Smooth muscle cell of trachea (primary cell): ENCODE measurements at places on chromosomes 3 and 15. TPM values are rescaled to one million over a fixed set of nuclear protein-coding genes. Genes with fewer than 3 reads are reported as not detected.

The PEX11A gene
- 11.3 and 11.4 TPM in 2 replicates for total RNA-seq

The CYP11A1 gene
- 0.83 and 1.0 TPM in 2 replicates for total RNA-seq

The PTX3 gene
- 120 and 266 TPM in 2 replicates for total RNA-seq

The ACOX2 gene
- total RNA-seq, result 26.5 and 27.1 TPM in 2 replicates

The RBPMS2 gene
- total RNA-seq, result not detected in 2 replicates
